ENCODE measurements at places on chromosomes 2 and 18.

DNA sequence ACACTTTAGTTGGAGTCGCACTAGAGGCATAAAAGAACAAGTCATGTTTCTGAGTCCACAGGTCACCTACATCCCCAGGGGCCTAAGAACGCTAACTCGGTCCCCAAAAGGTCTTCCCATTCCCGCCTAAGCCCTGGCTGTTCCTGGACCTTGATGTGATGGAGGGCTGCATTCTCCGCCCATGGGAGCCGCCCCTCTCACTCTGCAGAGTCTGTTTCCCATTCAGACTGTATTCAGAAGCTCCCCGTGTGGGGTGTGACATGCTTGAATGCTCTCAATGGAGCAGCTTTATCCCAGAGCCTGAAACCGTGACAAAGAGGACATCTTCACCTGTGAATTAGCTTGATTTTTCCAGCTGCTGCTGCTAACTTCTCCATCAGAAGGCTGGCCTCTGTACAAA lies 319.0 kb upstream of the KLHL29 start:
- DNase-seq: no peak

GRCh38 chr2:238897911-238898311 lies 50.0 kb downstream of the TWIST2 start:
- DNase-seq: no peak

- DNase-seq: no peak
Measured at GRCh38 chr2:88090446-88091283, 23.0 kb downstream of the SMYD1 start.

DNA sequence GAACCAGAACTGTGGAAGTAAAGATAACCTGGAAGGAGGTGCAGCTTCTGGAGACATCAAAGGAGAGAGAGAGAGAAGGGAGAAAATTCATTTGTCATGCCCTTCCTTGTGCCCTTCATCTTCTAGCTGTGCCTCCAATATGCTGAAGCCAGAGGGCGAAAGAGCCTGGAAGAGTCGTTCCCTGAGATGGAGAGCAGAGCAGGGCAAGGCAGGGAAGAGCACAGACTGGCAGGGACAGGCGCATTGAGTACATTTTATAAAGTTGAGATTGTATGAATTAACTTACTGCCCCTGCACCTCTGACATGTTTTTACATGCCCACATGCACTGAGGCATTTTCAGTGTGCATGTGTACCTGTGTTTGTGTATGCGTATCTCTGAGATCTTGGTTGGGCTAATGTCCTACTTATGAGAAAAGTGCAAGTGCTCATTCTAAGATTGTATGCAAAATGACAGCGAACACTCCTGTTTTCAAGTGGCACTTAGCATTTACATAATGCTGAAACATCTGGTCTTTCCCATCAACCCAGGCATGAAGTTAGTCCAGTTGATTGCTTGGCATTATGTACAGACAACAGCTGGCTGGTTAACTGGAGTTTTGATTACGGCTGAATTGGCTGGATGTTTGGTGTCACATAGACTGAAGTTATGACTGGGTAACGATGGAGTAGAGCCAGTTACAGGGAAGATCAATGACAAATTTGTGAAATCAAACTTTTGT lies 23.7 kb upstream of the MMADHC start:
- DNase-seq: no peak

- no peak for DNase-seq
Measured at GRCh38 chr2:125634662-125635061, 1021.3 kb upstream of the GYPC start.

DNA sequence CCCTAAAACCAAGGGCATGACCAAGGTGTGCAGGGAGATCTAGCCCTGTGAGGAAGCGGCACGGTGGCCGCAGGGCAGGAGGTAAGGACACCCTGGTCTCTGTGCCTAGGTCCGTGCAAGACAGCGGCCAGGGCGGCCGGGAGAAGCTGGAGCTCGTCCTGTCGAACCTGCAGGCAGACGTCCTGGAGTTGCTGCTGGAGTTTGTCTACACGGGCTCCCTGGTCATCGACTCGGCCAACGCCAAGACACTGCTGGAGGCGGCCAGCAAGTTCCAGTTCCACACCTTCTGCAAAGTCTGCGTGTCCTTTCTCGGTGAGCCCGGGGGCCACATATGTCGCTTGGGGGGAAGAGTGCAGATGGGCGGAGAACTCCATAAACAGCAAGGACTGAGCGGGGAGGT lies 235.4 kb downstream of the ATAD2B start:
- no peak for DNase-seq

Measured in kidney capillary endothelial cell (primary cell).